ENCODE measurements at places on chromosomes 5 and 9.

DNA sequence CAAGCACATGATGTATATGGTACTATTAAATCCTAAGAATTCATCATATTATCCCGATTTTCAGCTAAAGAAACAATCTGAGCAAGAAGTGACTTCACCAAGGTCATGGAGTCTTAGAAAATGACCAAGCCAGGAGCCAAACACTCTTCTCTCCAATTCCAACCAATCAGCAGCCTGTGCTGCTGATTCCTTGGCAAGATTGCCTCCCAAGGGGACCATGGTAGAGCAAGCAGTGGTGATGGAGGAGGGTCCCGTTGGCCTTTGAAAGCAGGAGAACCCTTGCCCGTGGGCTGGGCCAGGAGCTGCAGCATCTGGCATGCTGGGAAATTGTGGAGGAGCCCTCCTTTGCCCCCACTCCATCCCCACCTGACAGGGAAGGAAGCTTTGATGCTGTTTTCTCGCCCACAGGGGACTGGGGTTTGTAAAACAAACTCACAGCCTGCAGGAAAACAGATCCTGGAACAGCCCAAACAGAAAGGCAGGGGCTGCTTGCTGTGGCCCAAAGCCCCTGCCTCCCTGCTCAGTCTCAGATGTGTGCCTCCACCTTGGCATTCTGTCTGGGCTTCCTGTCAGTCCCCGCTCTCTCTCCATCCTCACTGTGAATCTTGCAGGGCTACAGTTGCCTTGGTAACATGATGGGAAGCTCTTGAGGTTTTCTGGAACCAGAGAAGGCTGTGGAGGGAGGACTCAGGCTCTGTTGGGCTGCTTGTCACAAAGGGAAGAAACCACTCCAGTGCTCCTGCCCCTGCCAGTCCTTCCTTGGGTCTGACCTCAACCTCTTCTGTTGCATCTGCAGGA is 70.8 kb upstream of the HSPA9 start:
- DNase-seq, result no peak

DNA sequence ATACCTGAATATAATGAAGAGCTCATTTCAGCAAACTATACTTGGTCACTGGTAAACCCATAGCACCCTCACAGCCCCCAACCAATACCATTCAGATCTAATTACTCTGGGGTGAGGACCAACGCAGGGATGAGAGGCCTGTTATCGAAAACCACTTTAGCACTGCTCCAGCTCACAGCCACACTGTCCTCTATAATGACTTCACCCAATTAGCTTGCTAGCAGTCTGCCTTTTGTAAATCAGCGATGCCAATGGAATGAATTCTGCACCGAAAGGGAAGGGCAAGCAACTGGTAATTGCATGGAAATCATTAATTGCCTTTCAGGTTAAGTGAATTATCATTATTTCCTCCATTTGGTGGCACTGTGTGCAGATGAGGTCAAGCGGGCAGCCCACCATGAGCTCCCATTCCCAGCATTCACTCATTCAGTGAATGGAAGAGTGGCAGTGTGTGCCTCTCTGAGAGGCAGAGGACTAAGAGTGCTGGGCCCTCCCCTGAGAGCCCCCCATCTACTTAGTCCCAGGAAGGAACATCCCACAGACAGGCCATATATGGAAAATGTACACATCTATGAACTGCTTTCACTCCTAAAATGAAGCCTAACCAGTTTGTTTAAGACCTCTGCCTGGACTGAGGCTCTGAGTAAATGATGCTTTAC is 262.1 kb downstream of the SPOCK1 start:
- DNase-seq, result no peak

DNA sequence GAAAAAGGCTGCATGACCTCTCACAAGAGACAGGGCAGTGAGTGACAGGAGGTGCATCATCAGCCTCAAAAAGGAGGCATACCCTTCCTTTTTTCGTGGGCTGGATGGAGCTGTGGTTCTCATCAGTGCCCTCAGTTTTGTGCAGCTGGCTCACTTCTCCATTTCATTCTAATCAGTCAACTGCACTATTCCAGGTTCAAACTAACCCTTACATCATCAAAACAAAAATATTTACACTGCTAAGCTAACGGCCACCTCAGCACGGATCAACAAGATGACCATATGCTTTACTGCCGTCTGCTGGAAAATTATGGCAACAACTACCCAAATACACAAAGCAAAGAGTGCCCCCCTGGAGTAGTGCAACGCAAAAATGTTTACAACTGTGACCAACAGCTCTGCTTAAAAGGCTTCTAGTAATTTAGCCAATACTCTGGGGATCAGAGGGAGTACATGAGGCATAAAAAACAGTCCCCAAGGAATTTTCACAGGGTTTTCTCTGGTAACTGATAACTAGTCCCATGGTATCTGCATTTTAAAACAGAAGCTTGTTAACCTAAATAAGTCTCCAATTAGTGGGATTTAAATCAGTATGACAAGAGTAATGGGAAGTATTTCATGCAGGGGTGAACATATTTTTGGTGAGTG is 10.8 kb downstream of the KCNV2 start:
- DNase-seq, result peak; percentile 46

- DNase-seq, result no peak
These were observed 18.6 kb downstream of the BAAT start for GRCh38 chr9:101366038-101366756.

- peak; percentile 7 for DNase-seq
These were observed at the start of gene GNG10 for GRCh38 chr9:111661150-111661801. GNG10 (plus strand) TSS chr9:111661605; CDS start chr9:111661635, 30 bp downstream.

DNA sequence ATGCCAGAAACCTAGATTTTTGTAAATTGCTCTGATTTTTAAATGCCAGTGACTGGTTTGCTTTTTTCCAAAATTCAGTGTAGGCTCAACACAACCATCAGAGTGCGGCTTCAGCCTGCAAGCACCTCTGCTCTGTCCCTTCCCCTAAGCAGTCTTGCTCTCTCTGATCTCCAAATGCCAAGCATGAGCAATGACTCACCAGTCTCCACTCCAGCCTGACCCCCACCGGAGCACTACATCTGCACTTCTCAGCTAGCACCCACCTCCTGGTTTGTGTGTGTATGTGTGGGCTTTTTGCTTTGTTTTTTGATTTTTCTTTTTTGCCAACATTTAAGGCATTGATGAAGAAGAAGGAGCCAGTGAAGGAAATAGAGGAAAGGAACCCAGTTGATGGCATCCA is 61.4 kb upstream of the ADRA1B start:
- no peak for DNase-seq

- no peak for DNase-seq
These were observed 147.6 kb downstream of the COL23A1 start for GRCh38 chr5:178442405-178443257.

GRCh38 chr9:110426052-110426709 is 88.5 kb upstream of the TXNDC8 start:
- DNase-seq, result no peak

Measured in CMK (cell line).